WERI-Rb-1 (cell line): ENCODE measurements at places on chromosomes 3 and 15.

GRCh38 chr3:46089237-46090011 lies 62.1 kb upstream of the XCR1 start:
- DNase-seq = no peak

DNA sequence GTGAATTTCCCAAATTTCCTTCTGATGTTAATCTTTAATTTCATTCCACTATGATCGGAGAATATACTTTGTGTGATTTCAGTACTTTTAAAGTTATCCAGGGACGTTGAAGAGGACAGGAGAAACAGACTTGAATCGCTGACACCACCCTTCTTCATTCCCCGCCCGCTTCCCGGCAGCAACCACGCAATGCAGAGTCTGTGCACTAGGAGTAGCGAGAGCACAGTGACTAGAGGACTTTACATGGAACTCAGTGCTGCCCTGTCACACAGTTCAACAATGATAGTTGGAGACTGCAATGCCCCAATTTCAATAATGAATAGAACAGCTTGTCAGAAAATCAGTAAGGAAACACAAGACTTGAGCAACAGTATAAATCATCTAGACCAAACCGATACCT lies 73.9 kb downstream of the RNF13 start:
- no peak for DNase-seq

DNA sequence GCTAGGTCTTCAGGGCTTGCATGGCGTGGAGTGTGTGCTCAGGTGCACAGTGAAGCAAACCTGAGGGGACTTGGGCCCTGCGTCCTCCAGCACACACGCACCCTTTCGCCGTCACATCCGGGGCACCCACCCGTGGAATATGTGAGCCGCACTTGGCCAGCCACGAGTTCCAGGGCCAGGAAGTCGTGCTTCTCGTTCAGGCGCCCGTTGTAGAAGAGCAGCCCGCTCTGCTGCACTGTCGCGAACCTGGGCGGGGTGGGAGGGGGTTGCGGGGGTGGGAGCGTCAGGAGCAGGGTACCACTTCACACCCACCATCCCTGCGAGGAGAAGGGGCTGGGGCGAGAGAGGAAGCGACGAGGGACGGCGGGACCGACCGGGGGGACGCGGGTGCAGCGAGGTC lies 7.1 kb downstream of the CELSR3 start:
- DNase-seq = no peak

- DNase-seq = no peak
Observed at GRCh38 chr3:179100652-179101051, 29.0 kb upstream of the ZMAT3 start.

GRCh38 chr3:130991126-130991525 lies 35.5 kb downstream of the ASTE1 start:
- DNase-seq = no peak

- DNase-seq = no peak
Observed at GRCh38 chr15:87743562-87743961, 513.0 kb downstream of the NTRK3 start.

GRCh38 chr3:4849136-4849535 lies 130.1 kb upstream of the BHLHE40 start:
- DNase-seq = no peak

- DNase-seq = no peak
Observed at GRCh38 chr3:198093112-198093679, 133.2 kb downstream of the LMLN start.

DNA sequence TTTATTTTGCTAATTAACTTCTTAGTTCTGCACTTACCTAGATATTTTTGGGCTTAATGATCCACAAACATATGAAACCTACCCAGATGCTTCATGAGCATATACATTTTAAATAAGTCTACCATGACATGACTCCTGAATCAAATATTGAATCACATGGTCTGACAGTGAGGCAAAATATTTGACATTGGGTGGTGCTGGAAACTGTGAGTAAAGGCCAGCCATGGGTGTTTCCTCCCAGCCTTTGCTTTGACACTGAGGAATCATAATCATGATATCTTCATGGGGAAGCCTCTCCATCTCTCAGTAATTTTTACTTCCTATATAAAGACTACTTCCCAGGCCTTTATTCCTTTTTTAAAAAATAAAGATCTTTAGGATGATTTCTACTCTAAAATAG lies 22.8 kb upstream of the SSR3 start:
- DNase-seq = no peak
